ENCODE measurements at places on chromosomes 4 and X. TPM values are rescaled to one million over a fixed set of nuclear protein-coding genes. Genes with fewer than 3 reads are reported as not detected.

DNA sequence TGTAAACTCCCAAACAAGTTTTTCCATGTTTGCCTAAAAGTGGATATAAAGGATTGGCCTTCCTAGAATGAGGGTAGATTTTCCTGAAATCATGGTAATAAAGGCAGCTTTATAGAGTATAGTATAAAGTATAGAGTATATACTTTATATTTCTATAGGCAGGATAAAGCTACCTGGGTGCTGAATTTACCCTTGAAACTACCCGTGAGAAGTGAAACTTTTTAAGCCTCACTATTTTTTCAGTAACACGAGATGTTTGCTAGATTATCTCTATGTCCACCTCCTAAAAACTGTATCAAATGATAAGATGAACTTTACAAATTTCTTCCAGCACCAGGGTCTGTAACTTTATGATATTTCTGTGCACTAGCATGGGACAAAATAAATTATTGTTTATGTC lies 340.0 kb upstream of the GALNTL6 start:
- no peak overlapping the region for H3K27ac ChIP-seq
- no peaks in the 10 kb centered on the region for H3K27me3 ChIP-seq
- H3K36me3 ChIP-seq = no peaks in the 10 kb centered on the region
- DNase-seq = no peak

DNA sequence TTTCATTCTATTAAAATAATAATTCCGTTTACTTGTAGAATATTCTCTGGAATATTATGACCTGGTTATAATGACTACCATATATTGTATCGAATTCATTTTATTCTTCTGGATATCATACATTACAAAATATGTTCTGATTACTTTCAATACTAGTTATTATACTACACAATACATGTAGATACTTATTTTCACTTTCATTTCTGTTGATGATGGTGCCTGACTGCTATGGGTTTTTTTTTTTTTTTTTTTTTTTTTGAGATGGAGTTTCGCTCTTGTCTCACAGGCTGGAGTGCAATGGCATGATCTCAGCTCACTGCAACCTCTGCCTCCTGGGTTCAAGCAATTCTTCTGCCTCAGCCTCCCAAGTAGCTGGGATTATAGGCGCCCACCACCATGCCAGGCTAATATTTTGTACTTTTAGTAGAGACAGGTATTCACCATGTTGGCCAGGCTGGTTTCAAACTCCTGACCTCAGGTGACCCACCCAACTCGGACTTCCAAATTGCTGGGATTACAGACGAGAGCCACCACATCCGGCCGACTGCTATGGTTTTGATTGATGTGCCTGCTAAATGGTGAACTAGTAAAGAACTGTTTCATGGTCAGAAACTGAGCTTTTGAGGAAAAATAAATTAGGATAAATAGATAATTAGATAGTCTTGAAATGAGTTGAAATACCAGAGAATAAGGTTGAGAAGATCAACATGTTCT lies 39.5 kb downstream of the PCDH10 start:
- no peaks in the 10 kb centered on the region for H3K36me3 ChIP-seq
- no peaks in the 10 kb centered on the region for H3K4me1 ChIP-seq
- no peak for DNase-seq
- no peaks in the 10 kb centered on the region for H3K27me3 ChIP-seq
- H3K27ac ChIP-seq = no peak overlapping the region

GRCh38 chr4:3783693-3784306 lies 17.6 kb downstream of the ADRA2C start:
- DNase-seq = no peak
- no peak overlapping the region for H3K27ac ChIP-seq
- H3K4me1 ChIP-seq = peaks cover 21% of the 10 kb centered on the region

Gene DMP1
- not detected for polyA plus RNA-seq
